ENCODE measurements at places on chromosomes 5 and 9. TPM values are rescaled to one million over a fixed set of nuclear protein-coding genes. Genes with fewer than 3 reads are reported as not detected.

SLC46A2 gene
- total RNA-seq: not detected

PMPCA gene
- total RNA-seq: 60.9 TPM

C5orf52 gene
- 5.7 TPM for total RNA-seq

TRIM14 gene
- total RNA-seq: 62.0 TPM

DIRAS2 gene
- 0.40 TPM for total RNA-seq

SCGB3A2 gene
- total RNA-seq: 0.67 TPM

MEGF10 gene
- total RNA-seq: 0.35 TPM

WDR38 gene
- total RNA-seq: not detected
